ENCODE measurements at places on chromosomes 11 and 22. TPM values are rescaled to one million over a fixed set of nuclear protein-coding genes. Genes with fewer than 3 reads are reported as not detected.

DUSP8 gene
- total RNA-seq: not detected

DEUP1 gene
- not detected for total RNA-seq

MMP8 gene
- not detected for total RNA-seq

CADM1 gene
- total RNA-seq: 0.45 TPM
